ENCODE measurements at places on chromosomes 11 and 22.

- no peak for DNase-seq
These were observed 47.4 kb upstream of the B3GAT1 start for GRCh38 chr11:134459246-134460061.

DNA sequence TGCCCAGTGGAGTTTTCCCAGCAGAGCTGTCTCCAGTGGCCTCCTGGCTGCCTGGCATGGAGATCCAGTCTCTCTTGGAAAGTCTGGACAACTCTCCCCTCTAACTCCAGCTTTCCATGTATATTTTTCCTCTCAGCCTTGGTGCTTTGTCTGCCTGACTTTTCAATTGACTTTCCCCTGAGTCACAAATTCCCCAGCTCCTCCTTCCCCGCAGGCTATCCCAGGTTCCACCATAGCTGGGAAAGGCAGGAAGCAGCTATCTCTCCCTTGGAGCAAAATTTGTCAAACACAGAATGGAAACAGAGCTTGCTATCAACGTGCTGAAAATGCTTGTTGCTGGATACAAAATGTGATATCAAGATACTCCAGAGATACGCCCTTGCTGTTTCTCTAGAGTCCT is 384.8 kb downstream of the TMEM135 start:
- no peak for DNase-seq

- DNase-seq: no peak
These were observed 896.9 kb downstream of the KCNA4 start for GRCh38 chr11:29119707-29120618.

DNA sequence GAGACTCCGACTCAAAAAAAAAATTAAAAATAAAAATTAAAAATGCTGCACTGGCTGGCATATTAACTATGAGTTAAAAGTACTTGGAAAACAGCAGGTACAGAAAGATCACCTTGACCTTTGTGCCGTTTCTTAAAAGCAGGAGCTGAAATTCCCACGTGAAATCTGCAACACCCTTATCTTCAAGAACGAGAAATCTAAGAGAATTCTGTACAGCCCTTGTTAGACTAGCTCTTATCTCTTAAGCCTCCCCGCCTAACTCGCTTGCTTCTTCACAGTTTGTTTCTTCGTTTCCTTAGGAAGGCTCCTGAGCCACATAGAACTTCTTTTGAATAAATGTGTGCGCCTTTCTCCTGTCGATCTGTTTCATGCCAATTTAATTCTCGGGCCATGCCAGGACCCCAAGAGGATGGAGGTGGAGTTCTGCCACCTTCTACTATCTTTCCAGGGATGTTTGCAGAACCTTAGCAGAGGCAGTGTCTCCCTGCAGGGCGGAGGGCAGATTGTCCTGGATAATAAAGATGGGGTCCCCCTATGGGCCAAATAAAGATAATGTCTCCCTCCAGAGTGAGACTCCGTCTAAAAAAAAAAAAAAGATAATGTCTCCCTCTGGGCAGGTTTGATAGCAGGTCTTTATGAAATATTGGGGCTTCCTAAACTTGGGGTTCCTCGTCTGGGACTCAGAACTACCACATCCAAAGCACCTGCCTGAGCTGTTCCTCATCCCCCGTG is 27.4 kb upstream of the SYT8 start:
- no peak for DNase-seq
